ENCODE measurements at places on chromosomes 2 and 18.
A peak's percentile ranks its signal among the peaks of the same experiment; 100 is the strongest.

- no peak for DNase-seq
These were observed 54.7 kb downstream of the UGGT1 start for GRCh38 chr2:128145651-128146050.

DNA sequence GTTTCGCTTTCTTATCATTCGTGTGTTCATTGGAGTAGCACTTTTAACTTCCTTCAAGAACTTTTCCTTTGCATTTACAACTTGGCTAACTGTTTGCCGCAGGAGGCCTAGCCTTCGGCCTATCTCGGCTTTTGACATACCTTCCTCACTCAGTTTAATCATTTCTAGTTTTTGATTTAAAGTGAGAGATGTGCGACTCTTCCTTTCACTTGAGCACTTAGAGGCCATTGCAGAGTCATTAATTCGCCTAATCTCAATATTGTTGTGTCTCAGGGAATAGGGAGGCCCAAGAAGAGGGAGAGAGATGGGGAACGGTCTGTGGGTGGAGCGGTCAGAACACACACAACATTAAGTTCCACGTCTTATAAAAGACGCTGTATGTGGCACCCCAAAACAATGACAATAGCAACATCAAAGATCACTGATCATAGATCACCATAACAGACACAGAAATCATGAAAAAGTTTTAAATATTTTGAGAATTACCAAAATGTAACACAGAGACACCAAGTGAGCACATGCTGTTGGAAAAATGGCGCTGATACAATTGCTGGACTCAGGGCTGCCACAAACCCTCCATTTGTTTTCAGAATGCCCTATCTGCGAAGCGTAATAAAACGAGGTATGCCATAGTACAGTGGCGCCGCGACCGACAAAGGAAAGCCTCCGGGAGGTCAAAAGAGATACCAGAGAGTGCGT, 553 bp downstream of the TIGD1 start:
- no peak for DNase-seq

DNA sequence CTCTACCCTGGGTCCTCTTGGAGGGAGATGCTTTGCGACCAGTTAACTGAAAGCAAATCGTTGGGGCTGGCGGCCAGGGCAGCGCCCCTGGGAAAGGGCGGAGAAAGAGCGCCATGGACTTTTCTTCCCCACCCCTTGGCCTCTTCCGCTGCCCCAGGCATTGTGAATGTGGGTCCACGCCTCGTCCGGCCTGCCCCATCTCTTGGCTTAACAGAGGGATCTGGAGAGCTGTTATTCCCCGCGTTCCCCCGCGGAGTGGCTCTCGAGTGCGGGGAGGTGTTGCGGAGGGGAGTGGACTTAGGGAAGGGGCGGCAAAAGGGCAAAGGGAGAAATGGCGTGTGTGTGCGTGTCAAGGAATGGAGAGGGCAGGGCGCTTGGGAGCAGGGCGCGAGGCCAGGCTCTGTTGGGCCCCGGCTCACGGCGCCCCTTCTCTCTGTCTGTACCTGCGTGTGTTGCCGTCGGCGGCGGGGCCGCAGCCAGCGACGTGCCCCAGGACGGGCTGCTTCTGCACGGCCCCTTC, 6.6 kb downstream of the EMX1 start:
- no peak for DNase-seq

- no peak for DNase-seq
These were observed 44.1 kb upstream of the HDAC4 start for GRCh38 chr2:239444626-239445577.

GRCh38 chr2:148953426-148953825, 78.4 kb downstream of the KIF5C start:
- no peak for DNase-seq

GRCh38 chr2:162215162-162215561, 28.1 kb downstream of the FAP start:
- no peak for DNase-seq

DNA sequence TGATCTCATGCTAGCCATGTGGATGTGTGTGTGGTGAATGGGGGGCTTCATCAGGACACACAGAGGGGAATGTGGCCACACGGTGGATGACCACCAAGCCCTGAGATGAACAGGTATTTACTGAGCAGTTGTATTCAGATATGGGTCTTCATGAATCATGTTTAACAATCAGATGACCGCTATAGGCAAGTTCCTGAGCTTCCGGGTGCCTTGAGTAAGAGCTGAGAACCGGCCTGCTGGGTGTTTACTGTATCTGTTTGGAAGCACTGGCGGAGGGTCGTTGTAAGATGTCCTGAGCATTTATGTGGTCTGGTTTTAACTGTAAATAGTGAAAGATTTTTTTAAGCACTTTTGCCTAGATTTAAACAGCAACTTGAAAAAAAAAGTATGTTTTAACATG, 43.9 kb downstream of the BOLA3 start:
- DNase-seq = no peak

- no peak for DNase-seq
These were observed 79.6 kb downstream of the PDE11A start for GRCh38 chr2:177992992-177993391.

DNA sequence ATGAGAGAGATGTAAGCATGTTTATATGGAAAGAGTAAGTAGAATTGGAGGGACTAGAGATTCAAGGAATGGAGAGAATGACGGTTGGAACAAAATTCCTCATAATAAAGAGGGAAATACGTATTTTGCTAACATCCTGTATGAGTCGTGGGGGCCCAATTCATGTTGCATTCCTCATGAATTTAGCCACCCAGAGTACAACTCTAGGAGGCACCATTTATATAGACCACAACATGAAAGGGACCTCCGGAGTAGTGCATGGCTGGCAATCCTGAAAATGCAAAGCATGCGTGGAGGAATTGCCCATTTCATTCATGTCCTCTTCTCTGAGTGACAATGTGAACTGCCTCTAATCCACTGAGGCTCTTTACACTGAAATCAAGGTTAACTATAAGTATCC, 168.2 kb downstream of the ZEB2 start:
- no peak for DNase-seq

DNA sequence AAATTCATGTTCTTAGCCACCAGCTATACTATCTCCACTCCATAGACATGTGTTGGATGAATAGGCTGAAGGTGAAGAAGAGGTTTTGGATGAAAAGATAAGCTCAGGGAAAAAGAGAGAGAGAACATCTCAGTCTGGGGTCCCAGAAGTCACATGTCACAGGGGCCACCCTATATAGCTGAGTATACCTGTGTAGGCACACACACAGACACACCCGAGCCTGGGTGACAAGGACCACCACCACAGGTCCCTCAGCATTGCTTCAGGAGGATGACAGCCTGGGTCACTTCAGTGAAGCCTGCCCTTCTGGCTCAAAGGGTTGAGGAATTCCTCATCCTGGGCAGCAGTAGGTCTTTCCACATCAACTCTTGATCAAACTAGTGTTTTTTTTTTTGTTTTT, 56.2 kb downstream of the POLR1A start:
- no peak for DNase-seq

DNA sequence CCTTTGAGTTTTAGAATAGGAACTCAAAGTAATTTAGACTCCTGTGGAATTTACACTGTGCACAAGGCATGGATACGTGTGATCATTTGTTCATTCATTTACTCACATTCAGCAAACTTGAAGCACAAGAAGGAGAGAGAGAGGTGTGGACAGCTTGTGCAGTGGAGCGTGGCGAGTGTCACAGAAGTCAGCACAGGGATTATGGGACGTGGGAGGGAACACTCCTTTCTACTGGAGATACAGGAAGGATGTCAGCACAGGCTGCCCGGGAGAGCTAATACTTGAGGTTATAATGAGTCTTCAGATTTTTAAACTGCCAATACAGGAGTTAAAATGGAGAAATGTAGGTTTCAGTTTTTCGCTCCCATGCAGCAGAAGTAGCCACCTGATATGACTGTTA, 7.0 kb downstream of the FAM228A start:
- DNase-seq = no peak

DNA sequence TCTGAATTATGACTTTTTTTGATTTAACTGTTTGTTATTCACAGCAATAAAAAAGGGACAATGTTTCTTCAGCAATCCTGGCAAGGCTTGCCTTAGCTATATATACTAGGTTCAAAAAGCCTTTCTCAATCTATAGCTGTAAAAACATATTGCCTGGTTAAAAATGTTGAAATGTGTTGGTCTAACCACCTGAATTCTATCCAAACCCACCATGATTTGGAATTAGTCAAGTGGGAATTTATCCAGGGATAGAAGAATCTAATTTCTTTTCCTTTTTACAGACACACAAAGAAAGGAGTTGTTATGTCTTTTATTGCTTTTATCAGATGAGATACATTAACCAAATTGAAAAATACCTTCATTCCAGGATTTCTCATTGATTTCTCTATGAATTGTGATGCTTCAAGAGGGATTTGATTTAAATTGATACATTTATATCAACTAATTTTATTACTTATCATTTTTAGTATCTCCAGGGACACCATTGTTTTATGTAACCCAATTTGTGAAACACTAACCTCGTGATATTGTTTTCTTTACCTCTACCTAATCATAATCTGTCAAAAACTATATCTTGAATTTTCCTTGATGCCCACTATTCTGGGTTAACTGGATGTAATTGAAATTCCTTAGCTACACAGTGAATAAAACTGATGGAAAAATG, 88.1 kb downstream of the LRP1B start:
- DNase-seq = no peak

- no peak for DNase-seq
These were observed 17.7 kb upstream of the ATG16L1 start for GRCh38 chr2:233233618-233234230.

DNA sequence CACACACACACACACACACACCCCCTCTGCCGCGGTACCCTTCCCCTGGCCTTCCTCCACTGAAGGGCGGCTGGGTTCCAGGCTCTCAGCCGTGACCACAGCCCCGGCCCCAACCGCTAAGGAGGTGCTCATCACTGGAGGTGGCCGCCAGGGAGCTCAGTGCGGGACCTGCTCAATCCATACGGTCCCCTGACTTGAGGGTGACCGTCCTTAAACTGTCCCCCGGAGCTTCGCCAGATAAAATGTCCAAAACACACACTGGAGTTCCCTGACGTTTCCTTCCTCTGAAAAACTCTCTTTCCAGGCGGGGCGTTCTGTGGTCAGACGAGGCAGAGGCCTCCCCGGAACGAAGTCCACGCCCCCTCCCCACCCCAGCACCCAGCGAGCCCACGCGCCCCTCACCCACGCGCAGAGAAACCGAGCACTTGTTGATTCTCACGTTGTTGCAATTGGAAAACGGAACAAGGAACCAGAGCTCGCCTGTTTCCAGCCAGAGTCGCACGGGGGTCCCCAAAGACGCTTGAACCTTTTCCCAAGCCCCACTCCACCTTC, 1.4 kb downstream of the MBP start:
- peak; percentile 35 for DNase-seq

GRCh38 chr2:20931346-20931745, 108.4 kb upstream of the LDAH start:
- no peak for DNase-seq

- no peak for DNase-seq
These were observed 35.0 kb upstream of the PTMA start for GRCh38 chr2:231673348-231673770.

- DNase-seq = no peak
These were observed 62.1 kb downstream of the THNSL2 start for GRCh38 chr2:88232074-88232782.

DNA sequence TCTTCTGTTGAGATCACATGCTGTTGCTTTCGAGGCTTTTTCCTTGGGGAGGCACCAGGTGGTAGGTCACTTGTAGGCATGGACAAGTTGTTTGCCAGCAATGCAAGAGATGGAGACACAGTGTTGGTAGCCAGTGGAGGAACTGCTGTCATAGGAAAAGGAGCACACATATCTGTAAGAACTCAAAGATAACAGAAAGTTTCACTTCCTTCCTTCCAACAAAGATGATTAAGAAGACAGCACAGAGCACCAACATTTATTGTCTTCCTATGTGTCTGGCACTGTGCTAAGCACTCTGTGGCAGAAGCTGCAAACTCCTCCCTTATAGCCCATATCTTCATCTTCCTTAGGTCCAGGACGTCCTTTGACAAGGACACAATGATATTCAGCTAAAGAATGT, 64.5 kb upstream of the AMMECR1L start:
- DNase-seq = no peak

DNA sequence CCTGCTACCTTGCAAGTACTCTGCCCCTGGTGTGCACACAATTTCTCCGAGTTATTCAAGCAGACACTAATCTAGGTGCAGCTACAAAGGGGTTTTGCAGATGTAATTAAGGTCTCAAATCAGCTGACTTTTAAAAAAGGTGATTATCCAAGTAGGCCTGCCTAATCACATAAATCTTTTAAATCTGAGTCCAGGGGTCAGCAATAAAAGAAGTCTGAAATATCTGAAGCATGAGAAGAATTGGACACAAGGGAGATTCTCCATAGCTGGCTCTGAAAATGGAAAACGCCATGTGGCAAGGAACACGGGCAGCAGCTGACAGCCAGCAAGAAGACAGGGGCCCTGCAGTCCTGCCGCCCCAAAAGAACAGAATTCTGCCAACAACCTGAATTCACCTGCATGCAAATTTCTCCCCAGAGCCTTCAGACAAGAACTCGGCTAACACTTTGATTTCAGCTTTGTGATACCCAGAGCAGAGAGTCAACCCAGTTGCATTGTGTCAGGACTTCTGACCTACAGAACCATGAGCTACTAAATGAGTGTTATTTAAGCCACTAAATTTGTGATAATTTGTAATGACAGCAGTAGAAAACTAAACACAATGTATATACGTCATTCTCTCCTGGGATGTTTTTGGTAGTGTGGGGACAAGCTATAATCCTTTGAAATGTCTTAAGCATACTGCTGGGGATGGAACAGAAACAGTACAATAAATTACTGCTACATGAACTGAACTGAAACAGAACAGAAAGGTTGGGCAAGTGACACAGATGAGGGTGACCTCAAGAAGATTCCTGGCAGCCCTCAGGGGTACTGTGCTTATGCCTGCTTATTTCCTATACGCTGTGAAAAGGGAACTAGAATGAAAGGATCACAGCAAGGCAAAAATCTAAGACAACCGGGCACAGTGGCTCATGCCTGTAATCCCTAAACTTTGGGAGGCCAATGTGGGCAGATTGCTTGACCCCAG, 3.2 kb downstream of the INO80C start:
- no peak for DNase-seq

- no peak for DNase-seq
These were observed 78.1 kb upstream of the YWHAQ start for GRCh38 chr2:9708683-9709538.

GRCh38 chr2:217086718-217087117, 226.9 kb upstream of the TNP1 start:
- DNase-seq = no peak

GRCh38 chr2:82283075-82283474, 1978.5 kb upstream of the LRRTM1 start:
- DNase-seq = no peak

- DNase-seq = no peak
These were observed 72.0 kb downstream of the DOCK10 start for GRCh38 chr2:224970311-224970710.

GRCh38 chr2:35443087-35443486, 912.5 kb upstream of the CRIM1 start:
- no peak for DNase-seq

Data from activated gamma-delta T cell treated with Interleukin-2 at 50 U/mL for 16 hours (primary cell).